ENCODE measurements at places on chromosomes 13 and 19.

DNA sequence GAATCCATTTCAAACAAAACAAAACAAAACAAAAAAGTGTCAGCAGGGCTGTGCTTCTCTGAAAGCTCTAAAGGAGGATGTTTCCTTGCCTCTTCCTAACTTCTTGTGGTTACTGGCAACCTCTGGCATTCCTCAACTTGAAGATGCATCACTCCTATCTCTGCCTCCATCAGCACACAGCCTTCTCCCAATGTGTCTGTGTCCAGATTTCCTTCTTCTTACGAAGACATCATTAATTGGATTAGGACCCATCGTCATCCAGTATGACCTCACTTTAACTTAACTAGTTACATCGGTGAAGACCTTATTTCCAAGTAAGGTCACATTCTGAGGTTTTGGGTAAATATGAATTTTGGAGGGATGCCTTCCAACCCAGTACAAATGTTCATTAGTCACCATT is 33.8 kb upstream of the GTF2F2 start:
- DNase-seq = no peak

- DNase-seq = no peak
These were observed 21.7 kb downstream of the GNG7 start for GRCh38 chr19:2680808-2681207.

GRCh38 chr13:53238261-53238660 is 209.6 kb downstream of the OLFM4 start:
- DNase-seq = no peak

GRCh38 chr13:50326811-50327210 is 311.6 kb downstream of the KCNRG start:
- DNase-seq = no peak

- no peak for DNase-seq
These were observed 13.8 kb downstream of the BIVM start for GRCh38 chr13:102812611-102813287.

DNA sequence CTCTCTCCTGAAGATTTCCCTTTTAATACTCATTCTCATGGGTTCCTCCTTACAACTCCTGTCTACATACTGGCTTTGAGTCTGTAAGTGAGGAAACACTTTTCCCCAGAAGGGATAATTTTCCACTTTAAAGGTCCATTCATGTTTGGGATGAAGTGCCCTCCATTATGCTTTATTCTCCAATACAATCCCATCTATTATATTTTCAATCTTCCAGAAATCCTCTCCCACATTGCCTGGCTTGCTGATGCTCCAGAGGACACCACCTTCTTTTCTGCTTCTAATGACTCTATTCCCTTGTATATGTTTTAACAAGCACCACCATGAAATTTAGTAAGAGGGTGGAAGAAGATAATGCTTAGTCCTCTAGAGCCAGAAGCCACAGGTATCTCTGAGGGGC is 92.7 kb upstream of the NBEA start:
- no peak for DNase-seq

GRCh38 chr13:29621051-29621800 is 25.7 kb upstream of the SLC7A1 start:
- DNase-seq = no peak

DNA sequence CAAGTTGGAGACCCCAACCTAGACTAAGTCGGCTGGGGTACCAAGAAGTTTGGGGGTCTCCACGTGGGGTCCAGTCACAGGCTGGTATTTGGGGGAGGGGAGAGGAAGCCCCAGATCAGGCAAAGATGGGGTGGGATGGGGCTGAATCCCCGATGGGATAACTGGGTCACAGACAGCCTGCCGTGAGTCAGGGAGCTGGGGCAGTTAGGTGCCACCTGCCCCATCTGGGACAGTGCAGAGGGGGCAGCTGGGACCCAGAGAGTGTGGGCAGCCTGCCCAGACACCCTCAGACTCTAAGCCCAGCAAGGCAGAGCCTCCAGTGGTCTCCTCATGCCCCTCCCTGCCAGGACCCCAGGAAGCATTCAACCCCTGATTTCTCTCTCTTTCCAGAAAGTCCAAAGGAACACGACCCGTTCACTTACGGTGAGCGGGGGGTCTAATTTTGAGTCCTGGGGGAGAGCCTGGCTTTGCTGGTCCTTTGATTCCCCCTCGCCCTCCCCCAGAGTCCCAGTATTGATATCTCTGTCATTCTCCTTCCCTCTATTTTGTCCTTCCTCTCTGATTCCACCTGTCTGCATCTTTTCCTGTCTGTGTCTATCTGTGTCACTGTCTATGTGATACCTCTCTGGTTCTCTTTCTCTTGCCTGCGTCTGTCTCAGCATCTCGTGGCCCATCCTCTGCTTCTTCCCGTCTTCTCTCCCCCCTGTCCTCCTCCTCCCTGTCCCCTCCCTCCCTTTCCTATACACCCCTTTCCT is 1.8 kb downstream of the FXYD1 start:
- no peak for DNase-seq

GRCh38 chr19:34475026-34475974 is 6.3 kb upstream of the WTIP start:
- peak; percentile 19 for DNase-seq

DNA sequence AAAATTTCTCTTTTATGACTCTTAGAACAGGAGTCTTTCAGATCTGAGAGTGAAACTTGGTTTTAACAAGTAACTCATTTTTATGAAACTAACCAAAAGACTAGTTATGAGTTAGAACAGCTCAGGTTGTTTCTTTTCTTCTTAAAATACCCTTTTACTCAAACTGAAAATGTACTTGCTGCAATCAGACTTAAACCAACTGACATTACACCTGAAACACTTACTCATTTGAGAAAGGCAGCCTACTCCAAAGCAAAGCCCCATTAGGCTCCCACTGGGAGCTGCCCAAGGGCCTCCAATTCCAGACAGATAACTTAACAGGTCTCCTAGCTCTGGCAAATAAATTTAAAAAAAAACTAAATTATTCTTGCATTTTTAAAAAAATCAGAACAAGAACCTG is 3.6 kb downstream of the FOXO1 start:
- no peak for DNase-seq

DNA sequence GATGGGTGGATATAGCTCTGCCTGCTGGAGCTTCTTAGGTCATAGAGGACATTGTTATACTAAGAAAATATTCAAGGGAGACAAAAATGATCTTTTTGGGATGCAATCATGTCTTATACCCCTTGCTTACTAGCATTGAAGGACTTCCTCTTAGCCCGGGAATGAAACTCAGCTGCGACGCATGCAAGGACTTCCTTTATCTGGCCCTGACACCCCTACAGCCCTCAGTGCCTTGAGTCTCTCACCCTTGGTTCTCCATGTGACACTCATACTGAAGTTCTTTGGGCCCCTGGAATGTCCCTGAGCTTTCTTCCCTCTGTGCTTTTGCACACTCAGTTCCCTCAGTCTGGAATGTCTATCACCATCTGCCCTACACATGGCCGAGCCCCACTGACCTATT is 72.5 kb upstream of the MTIF3 start:
- DNase-seq = no peak

Data from bone marrow (tissue), 2 donors.